ENCODE measurements at places on chromosomes 16 and 17.

DNA sequence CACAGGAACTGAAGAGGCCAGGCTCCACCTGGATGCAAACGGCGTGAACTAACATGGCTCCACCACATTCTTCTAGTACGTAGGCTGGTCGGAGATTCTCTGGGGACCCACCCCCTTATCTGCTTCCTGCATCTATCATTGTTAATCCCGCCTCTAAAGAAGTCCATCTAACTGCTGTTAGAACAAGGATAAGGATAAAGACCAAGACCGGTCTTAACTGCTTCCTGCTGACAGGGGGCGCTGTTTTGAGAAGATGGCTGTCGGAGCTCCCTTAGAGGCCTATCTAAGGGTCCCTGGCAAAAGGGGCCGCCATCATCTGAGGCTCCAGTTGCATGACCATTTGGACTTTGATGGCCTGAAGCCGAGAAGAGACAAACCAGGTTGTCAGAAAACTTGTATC is 25.8 kb upstream of the TNFSF12 start:
- no peak for DNase-seq

DNA sequence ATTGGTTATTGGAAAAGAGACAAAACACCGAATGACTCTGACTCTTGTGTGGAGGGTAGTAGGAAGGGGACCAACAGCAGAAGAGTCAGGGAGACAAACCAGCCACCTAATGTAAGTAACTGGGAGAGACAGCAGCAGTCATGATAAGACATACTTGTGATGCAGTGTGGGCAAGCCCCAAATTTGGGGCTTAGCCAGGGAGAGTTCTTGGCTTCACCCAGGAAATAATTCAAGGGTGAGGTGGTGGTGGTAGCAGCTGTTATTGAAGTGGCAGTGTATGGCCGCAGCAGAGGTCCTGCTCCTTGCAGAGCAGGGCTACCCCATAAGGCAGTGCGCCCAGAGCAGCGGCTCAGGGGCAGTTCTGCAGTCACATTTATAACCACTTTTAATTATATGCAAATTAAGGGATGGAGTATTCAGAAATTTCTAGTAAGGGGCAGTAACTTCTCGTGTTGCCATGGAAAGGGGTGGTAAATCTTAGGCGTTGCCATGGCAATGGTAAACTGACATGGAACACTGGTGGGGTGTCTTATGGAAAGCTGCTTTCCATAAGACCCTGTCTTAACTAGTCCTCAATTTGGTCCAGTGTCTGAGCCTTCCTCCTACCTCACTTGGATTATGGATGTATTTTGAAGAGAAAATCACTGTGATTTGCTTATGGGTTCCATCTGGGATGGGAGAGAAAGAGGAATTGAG is 317.1 kb downstream of the PHKB start:
- no peak for DNase-seq

DNA sequence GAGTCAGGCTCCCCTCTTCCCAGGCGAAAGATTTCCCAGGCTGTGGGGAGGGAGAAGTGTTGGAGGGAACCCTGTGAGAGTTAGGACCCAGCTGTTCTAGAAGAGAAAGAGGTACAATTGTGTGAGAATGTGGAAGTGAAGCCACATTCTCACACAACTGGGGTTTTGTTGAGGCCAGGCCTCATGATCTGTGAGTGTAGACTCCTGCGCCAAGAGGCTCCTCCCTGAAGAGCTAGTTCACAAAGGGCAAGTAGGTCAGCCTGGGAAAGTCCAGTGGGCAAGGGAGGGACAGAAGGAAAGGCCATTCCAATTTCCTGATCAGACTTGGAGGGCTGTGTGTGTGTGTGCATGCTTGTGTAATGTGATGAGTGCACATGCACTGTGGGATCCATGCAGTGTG is 15.2 kb downstream of the CD300LF start:
- DNase-seq = no peak

DNA sequence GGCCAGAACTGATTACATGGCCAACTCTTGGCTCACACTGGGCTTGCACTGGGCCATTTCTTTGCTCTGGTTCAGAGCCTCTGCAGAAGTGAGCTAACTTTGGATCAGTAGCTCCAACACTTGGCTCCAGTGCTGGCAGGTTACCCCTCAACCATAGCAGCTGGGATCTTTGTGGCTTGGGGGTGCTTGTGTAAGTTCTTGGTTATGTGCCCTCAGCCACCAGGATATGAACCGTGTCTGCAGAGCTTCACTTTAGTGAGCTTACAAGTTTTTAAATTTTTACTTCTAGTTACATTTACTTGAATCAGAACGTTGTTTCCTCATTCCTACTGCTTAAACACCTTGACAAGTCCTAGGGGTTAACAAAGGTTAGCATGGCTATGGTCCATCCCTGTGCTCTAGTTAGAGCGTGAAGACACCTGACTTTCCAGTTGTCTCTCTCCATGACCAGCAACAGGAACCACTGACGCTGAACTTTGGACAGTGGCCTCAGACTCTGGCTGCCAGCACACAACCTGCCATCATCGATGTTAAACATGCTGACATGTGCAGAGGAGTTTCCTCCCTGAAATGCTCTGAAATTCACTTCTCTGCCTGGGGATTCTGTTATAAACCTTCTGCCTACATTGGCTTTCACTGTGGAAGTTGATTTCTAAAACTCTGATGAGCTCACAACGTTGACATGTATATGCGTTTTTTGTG is 4.1 kb downstream of the PDF start:
- DNase-seq = peak; percentile 85

DNA sequence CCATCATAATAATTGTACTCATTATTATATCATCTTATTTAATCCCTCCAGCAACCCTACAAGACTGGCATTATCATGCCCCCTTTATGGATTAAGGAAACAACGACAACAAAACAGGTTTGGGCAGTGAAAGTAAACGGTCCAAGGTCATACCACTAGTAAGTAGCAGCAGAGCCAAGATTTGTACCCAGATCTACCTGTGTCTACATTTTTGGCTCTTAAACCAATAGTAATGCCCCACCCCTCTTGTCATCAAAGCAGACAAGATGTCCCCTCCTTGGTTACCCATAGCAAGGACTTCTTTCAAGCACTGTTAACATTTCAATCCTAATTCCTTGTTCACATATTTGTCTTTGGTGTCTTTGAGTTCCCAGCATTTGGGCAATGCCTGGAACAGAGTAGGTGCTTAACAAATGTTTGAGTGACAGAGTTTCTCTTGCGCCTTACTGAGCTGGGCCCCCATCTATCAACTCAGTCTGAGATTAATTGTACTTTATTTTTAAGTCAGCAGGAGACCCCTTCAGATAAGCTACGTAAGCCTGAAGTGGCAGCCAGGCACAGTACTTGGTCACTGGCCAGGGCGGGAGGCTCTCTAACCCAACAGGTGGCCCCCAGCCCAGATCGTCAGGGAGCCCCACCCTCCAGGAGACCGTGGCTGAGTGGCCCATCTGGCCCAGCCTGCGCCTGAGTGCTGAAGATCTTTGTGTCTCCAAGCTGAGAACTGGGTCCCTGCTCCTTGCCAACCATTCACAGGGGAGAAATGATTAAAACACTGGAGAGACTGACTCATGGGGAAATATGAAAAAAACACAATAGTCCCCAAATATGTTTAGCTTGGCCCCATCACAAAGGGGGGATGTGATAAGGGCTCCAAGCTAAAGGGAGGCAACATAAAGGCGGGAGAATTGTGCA is 75.8 kb downstream of the AXIN2 start:
- DNase-seq = no peak

GRCh38 chr17:72141336-72141735 is 20.5 kb downstream of the SOX9 start:
- no peak for DNase-seq

GRCh38 chr16:14400285-14400977 is 229.6 kb downstream of the PARN start:
- DNase-seq = no peak

- DNase-seq = no peak
Observed at GRCh38 chr17:17370711-17371110, 67.5 kb downstream of the NT5M start.

DNA sequence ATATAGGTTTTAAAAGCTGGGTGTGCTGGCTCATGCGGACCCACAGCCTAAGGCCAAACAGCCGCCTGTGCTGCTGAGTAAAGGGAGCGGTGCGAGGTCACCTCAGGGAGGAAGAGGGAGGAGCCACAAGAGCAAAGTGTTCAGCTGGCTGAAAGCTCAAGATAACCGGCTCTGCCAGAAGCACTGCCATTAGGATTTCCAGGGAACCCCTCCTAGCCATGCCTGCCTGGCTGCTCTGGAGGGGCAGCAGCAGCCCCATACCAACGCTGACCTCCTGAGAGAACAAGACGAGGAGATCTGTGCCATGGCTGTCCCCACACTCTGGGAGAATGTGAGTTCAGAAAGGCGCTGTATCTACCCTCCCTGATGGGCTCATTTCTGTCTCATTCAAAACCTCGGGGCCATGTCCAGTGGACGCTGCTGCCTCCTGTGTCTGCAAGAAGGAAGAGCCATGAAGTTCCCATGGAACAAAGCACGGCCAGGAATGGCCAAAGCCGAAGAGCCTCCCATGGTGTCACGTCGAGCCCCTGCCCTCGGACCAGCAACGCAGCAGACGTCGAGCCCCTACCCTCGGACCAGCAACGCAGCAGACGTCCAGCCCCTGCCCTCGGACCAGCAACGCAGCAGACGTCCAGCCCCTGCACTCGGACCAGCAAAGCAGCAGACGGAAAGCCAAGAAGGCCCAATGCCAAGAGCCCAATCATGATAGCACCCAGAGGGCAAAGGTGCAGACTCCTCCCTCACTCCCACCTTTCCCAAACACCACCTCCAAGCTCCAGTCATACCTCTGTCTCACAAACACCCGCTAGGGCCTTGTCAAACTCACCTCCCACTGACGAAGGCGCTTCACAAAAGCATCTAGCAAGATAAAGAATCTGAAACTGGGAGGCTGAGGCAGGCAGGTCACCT is 107.0 kb downstream of the ANKRD11 start:
- peak; percentile 74 for DNase-seq

DNA sequence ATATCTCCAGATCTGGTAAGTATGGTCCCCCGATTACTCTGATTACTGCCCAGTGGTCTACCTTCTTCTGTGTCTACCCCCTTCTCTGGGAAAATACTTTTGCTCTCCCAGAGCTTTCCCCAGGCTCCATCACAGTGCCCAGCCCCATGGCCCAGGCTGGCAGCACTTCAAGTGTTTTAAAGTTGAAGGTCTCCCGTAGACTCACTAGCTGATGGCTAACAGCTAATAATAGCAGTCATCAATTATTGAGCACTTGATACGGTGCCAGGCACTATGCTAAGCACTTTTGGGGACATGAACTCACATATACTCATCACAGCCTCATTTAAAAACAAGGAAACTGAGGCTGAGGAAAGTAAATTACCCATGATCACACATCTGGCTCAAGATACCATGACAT is 33.4 kb downstream of the DCUN1D3 start:
- no peak for DNase-seq

DNA sequence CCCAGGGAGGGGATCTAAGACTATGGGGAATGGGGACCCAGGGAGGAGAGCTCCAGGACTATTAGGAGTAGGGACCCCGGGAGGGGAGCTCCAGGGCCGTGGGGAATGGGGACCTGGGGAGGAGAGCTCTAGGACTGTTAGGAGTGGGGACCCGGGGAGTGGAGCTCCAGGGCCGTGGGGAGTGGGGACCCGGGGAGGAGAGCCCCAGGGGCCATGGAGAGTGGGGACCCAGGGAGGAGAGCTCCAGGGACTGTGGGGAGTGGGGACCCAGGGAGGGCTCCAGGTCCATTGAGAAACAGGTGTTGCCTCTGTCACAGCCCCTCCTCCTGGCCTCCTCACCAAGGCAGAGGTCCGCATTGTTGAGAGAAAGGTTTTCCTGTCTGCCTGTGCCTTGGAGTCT is 16.0 kb downstream of the MPRIP start:
- DNase-seq = no peak

DNA sequence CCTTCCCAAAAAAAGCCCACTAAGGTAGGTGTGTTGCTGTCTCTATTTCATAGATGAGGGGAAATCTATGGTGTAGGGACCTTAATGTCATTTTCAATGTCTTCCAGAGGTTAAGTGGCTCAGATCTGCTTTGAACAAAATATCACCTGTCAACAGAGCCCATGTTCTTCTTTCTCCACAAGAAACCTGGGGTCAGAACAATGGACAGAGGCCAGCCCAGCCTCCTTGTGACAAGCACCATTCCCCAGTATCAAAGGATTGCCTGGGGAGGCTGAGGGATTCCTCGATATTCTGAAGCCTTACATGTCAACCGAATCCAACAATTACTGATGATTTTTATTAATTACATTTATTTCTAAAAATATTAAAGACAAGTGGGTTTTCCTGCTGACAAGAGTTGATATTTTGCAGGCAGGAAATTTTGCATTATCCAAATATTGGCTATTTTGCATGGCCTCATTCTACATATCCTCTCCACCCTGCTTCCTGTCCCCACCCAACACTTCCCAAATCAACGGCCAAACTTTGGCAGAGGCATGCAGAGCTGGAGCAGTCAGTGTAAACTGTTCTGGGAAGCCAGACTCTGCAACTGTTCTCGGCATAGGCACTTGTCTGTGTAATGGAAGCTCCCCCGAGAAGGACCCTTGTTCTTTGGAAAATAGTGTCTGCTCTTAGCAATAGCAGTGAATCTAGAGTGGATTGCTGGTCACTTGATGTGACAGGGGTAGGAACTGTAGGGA is 281.5 kb downstream of the HS3ST3A1 start:
- no peak for DNase-seq

- DNase-seq = no peak
Observed at GRCh38 chr17:56739376-56739775, 94.3 kb downstream of the C17orf67 start.
